K562 (cell line): ENCODE measurements at places on chromosomes 5 and 9. TPM values are rescaled to one million over a fixed set of nuclear protein-coding genes. Genes with fewer than 3 reads are reported as not detected.

- DNase-seq, result no peak
- no peak overlapping the region for H3K27ac ChIP-seq
- H3K27me3 ChIP-seq, result 0 out of 3 replicates have a peak, but pooled peaks cover 7% of the 10 kb centered on the region
- no peaks in the 10 kb centered on the region for H3K36me3 ChIP-seq
Measured at GRCh38 chr5:113232667-113233066, 202.1 kb downstream of the TSSK1B start.

DNA sequence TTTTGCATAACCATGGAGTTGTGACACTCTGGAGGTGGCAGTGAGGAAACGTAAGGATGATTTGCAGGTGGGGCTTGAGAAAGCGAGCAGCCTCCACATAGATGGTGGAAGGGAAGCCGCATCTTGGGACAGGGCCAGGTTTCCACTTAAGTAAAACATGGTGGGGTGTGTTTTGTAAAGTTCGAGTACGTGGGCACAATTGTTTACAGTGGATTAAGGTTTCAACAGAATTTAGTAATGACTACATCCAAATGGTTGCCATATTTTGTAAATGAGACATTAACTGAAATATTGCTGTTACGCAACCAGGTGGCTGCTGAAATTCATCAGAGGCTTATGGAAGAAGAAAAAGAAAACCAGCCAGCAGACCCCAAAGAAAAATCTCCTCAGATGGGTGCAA, 85.4 kb upstream of the IL7R start:
- no peak overlapping the region for H3K4me3 ChIP-seq
- no peak for DNase-seq

LCNL1 gene
- 0.11 and 0.16 TPM in 2 replicates for total RNA-seq

UBAP2 gene
- 46.2 and 47.6 TPM in 2 replicates for total RNA-seq

SLC6A3 gene
- total RNA-seq, result not detected in 2 replicates
